ENCODE measurements at places on chromosomes 7 and 10. TPM values are rescaled to one million over a fixed set of nuclear protein-coding genes. Genes with fewer than 3 reads are reported as not detected.

- no peaks in the 10 kb centered on the region for H3K36me3 ChIP-seq
- no peak for DNase-seq
- H3K27me3 ChIP-seq: no peaks in the 10 kb centered on the region
- no peak overlapping the region for H3K27ac ChIP-seq
These were observed 113.6 kb downstream of the FAM53B start for GRCh38 chr10:124630551-124630950.

- no peak overlapping the region for H3K27ac ChIP-seq
- H3K4me1 ChIP-seq: peaks cover 16% of the 10 kb centered on the region
- no peak for DNase-seq
These were observed 47.4 kb downstream of the MTPN start for GRCh38 chr7:135929722-135930141.

GRCh38 chr7:155804897-155805825 lies 7.1 kb downstream of the SHH start:
- peaks cover 32% of the 10 kb centered on the region for H3K4me1 ChIP-seq
- no peak overlapping the region for H3K27ac ChIP-seq

GRCh38 chr10:3542185-3542611 lies 242.8 kb downstream of the KLF6 start:
- no peaks in the 10 kb centered on the region for H3K4me1 ChIP-seq
- H3K36me3 ChIP-seq: no peaks in the 10 kb centered on the region
- H3K4me3 ChIP-seq: no peak overlapping the region
- DNase-seq: no peak

GRCh38 chr10:102870221-102870620 lies 951 bp downstream of the AS3MT start:
- H3K27me3 ChIP-seq: no peaks in the 10 kb centered on the region
- H3K4me1 ChIP-seq: no peaks in the 10 kb centered on the region
- peak overlapping the region; percentile 63 for H3K4me3 ChIP-seq

DNA sequence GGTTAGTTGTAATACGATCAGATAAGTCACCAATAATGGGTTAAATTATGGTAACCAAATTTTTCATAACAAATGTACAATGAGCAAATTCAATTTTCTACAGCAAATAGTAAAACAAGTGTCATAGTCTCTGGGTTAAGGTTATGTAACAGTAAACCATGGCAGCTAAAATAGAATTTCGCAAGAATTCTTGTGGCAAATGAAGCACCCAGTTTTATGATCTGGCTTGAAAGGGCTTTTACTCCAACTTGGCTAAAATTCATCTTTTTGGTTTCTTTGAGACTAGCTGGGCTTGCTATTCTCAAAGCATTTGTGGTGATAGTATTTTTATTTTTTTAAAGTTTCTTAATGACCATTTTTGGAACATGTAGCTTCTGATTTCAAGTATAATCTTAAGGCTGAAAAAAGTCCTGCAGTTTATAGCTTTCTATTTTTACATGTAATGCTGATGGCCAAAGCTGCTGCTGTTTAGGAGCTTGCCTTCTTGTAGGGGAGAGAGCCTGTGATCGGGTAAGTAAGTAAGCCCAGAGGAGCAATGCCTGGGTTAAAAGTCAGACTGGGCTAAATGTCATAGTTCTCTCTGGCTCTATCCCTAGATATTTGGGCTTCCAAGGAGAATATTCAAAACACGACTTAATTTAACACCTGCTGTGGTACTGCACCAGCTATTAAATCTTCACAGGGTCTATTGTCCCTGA lies 55.5 kb upstream of the SYPL1 start:
- no peaks in the 10 kb centered on the region for H3K36me3 ChIP-seq
- H3K4me1 ChIP-seq: no peaks in the 10 kb centered on the region
- H3K27me3 ChIP-seq: no peaks in the 10 kb centered on the region
- H3K27ac ChIP-seq: no peak overlapping the region
- DNase-seq: no peak

DNA sequence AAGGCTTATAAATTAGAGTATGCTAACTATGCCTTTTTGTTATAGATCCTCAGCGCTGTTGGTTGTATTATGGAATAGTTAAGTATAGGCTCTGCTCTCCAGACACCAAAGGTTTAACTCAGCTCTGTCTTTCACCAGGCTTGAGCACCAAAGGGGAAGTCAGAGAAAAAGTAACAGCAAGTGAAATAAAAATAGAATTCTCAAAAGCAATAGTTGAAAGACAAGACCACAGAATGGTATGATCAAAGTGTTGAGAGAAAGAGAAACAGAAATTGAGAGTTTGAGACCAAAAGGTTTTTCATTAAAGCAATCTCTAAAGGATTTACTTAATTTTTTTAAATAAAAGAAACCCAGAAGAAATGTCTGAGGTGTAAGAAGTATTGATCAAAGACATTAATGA lies 529.8 kb upstream of the C7orf33 start:
- DNase-seq: no peak
- H3K4me3 ChIP-seq: no peak overlapping the region
- 0 out of 2 replicates have a peak, but pooled peaks cover 10% of the 10 kb centered on the region for H3K4me1 ChIP-seq
- H3K27ac ChIP-seq: no peak overlapping the region
- H3K27me3 ChIP-seq: no peaks in the 10 kb centered on the region

DNA sequence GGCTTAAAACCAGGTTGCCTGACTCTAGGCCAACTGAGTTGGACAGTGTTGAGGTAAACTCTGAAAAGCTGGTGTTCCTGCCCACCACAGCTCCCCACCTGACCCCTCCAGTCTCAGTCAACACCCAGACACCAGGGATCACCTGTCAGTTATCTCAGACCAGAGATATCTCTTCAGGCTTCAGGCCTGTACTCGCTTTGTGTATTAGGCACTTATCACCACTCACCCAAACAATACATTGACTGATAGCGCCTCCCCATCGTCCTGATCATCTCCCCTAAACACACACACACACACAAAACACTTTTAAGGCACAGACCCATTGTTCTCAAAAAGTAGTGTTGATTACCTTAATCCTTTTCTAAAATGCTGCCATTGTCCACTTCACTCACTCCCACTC lies 111.5 kb downstream of the PLCE1 start:
- no peaks in the 10 kb centered on the region for H3K4me1 ChIP-seq
- H3K4me3 ChIP-seq: no peak overlapping the region
- no peak overlapping the region for H3K27ac ChIP-seq
- H3K27me3 ChIP-seq: no peaks in the 10 kb centered on the region
- no peak for DNase-seq
- no peaks in the 10 kb centered on the region for H3K36me3 ChIP-seq

GRCh38 chr7:143299346-143299745 lies 11.2 kb downstream of the CASP2 start:
- peaks cover 82% of the 10 kb centered on the region for H3K36me3 ChIP-seq
- H3K4me3 ChIP-seq: no peak overlapping the region
- no peak overlapping the region for H3K27ac ChIP-seq
- DNase-seq: no peak

Gene MAP3K8
- 5.0 TPM for polyA plus RNA-seq

DNA sequence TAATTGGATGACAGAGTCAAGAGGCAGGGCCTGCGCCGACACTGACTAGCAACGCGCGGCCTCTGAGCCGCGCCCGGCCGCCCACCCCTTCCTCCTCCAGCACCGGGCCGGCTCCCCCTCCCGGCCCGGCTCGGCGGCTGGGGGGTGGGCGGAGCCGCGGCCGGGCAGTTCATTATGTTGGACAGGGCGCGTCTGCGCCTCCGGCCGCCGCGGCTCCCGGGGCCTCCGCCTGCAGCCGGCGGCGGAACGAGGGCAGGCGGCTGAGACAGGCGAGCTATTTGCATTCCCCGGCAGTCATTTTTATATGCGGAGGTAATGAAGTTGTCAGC lies 106.7 kb downstream of the SNX10 start:
- peak; percentile 83 for DNase-seq
- H3K27ac ChIP-seq: no peak overlapping the region
- H3K36me3 ChIP-seq: no peaks in the 10 kb centered on the region
- peak overlapping the region; percentile 84 for H3K4me3 ChIP-seq
- peaks cover 18% of the 10 kb centered on the region for H3K4me1 ChIP-seq

DNA sequence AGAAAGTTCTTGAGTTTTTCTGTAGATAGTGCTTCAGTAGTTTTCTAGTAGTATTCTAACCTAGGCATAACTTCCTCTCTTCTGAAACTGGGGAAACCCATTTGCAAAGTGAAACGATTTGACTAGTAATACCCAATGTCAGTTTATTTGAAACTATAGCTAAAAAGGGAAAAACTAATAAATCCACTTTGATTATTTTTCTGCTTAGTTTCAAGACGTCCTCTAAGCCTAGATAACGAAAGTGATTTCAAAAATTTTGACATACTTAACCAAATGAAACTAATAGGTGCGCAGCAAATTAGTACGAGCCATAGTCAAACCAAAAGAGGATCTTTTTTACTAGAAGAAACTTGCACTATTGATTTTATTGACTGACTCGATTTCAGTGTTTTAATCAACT lies 9.8 kb upstream of the SP8 start:
- peaks cover 75% of the 10 kb centered on the region for H3K4me1 ChIP-seq
- peak overlapping the region; percentile 67 for H3K4me3 ChIP-seq
- peaks cover 50% of the 10 kb centered on the region for H3K27me3 ChIP-seq
- H3K36me3 ChIP-seq: no peaks in the 10 kb centered on the region
- no peak for DNase-seq
- H3K27ac ChIP-seq: peak overlapping the region; percentile 21

Gene DYDC2
- 10.3 TPM for polyA plus RNA-seq

- H3K36me3 ChIP-seq: no peaks in the 10 kb centered on the region
- H3K4me3 ChIP-seq: no peak overlapping the region
- H3K27ac ChIP-seq: no peak overlapping the region
- H3K27me3 ChIP-seq: peaks cover 34% of the 10 kb centered on the region
- no peak for DNase-seq
These were observed 76.9 kb upstream of the LRRC4 start for GRCh38 chr7:128108129-128108528.

Gene PITX3
- 0.34 TPM for polyA plus RNA-seq

- no peak overlapping the region for H3K27ac ChIP-seq
- peak; percentile 72 for DNase-seq
- H3K36me3 ChIP-seq: no peaks in the 10 kb centered on the region
- no peaks in the 10 kb centered on the region for H3K4me1 ChIP-seq
- no peak overlapping the region for H3K4me3 ChIP-seq
- no peaks in the 10 kb centered on the region for H3K27me3 ChIP-seq
These were observed 66.2 kb downstream of the FAM241B start for GRCh38 chr10:69696073-69696731.

GRCh38 chr7:78071491-78072200 lies 273.1 kb downstream of the PHTF2 start:
- no peaks in the 10 kb centered on the region for H3K36me3 ChIP-seq
- peaks cover 17% of the 10 kb centered on the region for H3K4me1 ChIP-seq
- no peak overlapping the region for H3K4me3 ChIP-seq
- no peak for DNase-seq
- no peak overlapping the region for H3K27ac ChIP-seq

GRCh38 chr10:133131053-133131452 lies 29.0 kb upstream of the KNDC1 start:
- no peak overlapping the region for H3K27ac ChIP-seq
- H3K27me3 ChIP-seq: no peaks in the 10 kb centered on the region
- no peak for DNase-seq
- no peaks in the 10 kb centered on the region for H3K4me1 ChIP-seq
- no peak overlapping the region for H3K4me3 ChIP-seq

Gene ATE1
- 20.4 TPM for polyA plus RNA-seq

Gene ZNF37A
- polyA plus RNA-seq: 5.7 TPM

DNA sequence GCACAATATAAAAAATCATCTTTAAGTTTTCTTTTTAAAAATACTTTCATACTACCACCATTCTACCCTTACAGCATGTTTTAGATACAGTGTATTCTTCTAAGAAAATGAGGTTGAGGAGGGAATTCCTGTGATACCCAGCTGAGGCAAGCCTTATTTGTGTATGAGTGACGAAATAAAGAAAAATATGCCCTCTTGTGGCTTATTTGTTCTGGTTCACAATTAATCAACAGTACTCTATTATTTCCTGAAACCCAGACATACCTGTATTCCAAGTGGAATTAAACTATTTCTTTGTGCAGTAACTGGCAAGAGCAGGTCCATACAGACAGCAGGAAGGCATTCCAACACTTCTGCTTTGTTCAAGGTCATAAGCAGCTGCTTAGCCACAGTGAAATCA lies 4.5 kb upstream of the SEMA3D start:
- no peak overlapping the region for H3K27ac ChIP-seq
- peak; percentile 33 for DNase-seq
- H3K27me3 ChIP-seq: peaks cover 20% of the 10 kb centered on the region
- H3K4me1 ChIP-seq: peaks cover 22% of the 10 kb centered on the region
- H3K4me3 ChIP-seq: no peak overlapping the region

- DNase-seq: no peak
- no peaks in the 10 kb centered on the region for H3K4me1 ChIP-seq
- no peak overlapping the region for H3K4me3 ChIP-seq
- no peaks in the 10 kb centered on the region for H3K36me3 ChIP-seq
- H3K27ac ChIP-seq: no peak overlapping the region
These were observed 19.3 kb upstream of the MYH16 start for GRCh38 chr7:99253369-99253768.

DNA sequence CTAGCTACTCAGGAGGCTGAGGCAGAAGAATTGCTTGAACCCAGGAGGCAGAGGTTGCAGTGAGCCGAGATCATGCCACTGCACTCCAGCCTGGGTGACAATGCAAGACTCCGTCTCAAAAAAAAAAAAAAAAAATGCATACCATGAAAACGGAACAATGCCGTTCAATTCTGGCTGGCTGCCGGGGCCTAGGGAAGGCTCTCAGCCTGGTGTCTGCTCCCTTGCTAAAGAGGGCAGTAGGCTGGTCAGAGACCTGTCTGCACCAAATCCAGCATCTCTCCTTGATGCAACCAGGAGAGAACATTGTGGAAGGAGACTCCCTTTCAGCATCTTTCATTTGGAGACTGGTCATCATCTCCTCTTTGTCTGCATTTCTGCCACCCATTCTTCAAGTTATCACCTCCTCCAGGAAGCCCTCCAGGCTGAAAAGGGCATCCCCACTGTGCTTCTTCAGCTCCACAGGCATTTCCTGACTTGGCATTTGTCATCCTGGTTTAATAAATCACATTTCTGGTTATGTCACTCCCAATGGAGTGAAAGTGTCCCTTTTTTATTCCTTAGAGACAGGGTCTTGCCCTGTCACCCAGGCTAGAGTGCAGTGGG lies 24.7 kb downstream of the MYL10 start:
- H3K4me1 ChIP-seq: peaks cover 9% of the 10 kb centered on the region
- no peaks in the 10 kb centered on the region for H3K27me3 ChIP-seq

Gene SDK1
- polyA plus RNA-seq: 2.2 TPM

- no peaks in the 10 kb centered on the region for H3K36me3 ChIP-seq
- H3K27ac ChIP-seq: no peak overlapping the region
- H3K4me3 ChIP-seq: no peak overlapping the region
- no peaks in the 10 kb centered on the region for H3K27me3 ChIP-seq
- H3K4me1 ChIP-seq: no peaks in the 10 kb centered on the region
These were observed 175.7 kb upstream of the AUTS2 start for GRCh38 chr7:69422574-69422985.

GRCh38 chr10:91909117-91909677 lies at the start of gene FGFBP3:
Gene FGFBP3, minus strand, starts transcription at chr10:91909486. Its CDS starts 517 bp downstream, at chr10:91908969.
- H3K36me3 ChIP-seq: peaks cover 8% of the 10 kb centered on the region
- peaks cover 21% of the 10 kb centered on the region for H3K4me1 ChIP-seq
- no peaks in the 10 kb centered on the region for H3K27me3 ChIP-seq
- DNase-seq: peak; percentile 85
- peak within 1 kb of the TSS; percentile 67 for H3K27ac ChIP-seq
